Activated T-helper 1 cell treated with Interleukin-2 at 50 U/mL for 16 hours (primary cell): ENCODE measurements at places on chromosomes 4 and X.

- no peak for DNase-seq
Measured at GRCh38 chr4:137124278-137124932, 407.9 kb downstream of the PCDH18 start.

GRCh38 chrX:74232859-74233258 lies 71.1 kb upstream of the ZCCHC13 start:
- DNase-seq: no peak

GRCh38 chrX:40582811-40583210 lies 2.0 kb downstream of the ATP6AP2 start:
- DNase-seq: no peak

DNA sequence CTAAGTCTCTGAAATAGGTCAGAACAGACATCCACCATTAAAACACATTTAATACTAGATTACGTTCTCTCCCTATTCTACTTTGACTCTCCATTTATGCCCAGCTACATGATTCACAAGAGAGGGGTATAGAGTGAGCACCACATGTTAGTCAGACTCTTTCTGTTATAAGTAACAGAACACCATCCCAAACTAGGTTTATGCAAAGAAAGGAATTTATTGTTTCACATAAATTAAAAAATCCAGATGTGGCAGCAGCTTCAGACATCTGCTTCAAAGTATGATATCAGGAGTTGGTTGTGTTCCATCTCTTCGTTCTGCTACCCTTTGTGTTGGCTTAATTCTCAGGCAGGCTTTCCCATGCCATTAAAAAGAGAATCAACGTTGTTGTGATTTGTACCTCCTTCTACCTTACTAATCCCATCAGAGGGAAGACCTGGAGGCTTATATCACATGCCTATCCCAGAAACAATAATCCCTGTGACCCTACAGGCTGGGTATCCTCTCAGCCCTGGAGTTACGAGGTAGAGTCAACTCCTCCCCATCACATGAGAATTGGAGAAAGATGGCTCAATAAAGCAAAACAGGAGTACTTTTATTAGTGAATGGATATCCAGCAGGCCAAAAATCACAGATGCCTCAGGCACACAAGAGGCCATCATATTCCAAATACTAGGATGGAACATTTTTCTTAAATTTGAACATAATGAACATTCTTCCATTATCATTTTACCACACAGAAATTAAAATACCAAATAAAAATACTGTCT lies 163.2 kb downstream of the SLC7A11 start:
- no peak for DNase-seq
